ENCODE measurements at places on chromosomes 4 and X.

DNA sequence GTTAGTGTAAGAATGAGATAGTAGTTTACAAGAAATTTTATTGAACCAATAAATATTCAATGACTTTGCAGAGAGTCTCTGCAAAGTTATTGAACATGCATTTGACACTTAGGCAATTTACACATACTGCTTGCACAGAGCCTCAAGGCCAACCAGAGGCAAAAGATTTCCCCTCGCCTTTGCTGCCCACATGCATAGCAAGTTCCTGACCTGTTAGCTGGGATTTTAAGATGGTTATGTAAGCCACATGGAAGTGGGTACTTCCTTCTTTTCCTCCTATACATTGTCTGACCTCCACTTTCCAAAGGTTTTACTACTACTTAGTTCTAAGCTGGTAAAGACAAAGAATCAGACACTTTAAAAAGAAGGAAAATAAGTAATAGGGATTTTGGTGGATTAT lies 430.1 kb upstream of the FRG1 start:
- DNase-seq: no peak

DNA sequence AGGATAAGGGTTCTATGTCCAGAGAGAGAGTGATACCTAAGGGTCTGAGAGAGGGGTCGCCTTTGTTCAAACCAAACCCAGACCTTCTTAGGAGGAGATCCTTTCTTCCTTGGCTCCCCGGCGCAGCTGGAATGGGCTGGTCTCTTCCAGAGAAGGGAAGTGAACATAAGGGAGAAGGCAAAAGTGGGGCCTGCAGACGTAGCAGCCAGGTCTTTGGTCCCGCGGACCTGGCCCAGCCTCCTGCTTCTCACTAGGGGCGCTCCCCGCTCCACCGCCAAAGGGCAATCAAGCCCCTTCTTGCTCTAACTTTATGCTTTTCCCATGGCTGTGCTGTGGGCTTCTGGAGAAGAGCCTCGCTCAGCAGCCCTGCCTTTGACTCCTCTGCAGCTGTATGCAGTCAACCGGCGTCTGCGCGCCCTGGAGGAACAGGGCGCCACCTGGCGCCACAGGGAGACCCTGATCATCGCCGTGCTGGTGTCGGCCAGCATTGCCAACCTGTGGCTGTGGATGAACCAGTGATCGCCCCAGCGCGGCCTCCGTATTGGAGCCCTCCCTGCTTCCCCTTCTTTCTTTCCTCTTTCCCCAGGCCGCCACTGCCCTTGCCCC lies 6.5 kb downstream of the FATE1 start:
- DNase-seq: no peak

DNA sequence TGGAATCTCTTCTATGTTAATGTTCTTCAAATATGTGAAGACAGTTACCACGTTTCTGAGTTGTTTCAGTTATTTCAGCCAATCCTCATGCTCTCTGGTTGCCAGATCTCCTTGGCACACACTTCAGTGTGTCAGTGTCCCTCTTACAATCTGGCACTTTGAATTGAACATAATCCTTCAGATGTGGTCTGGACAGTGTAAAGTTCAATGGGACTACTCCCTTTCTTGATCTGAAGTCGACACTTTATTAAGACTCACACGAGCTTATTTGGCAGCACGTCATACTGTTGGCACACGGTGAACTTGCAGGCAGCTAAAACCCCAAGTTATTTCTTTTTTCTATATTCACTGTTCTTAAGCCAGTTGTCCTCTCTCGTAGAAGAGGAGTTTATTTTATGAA lies 28.2 kb downstream of the ARSJ start:
- DNase-seq: peak; percentile 4

- no peak for DNase-seq
Measured at GRCh38 chr4:2085496-2085901, 26.4 kb downstream of the NAT8L start.

GRCh38 chr4:145680902-145681301 lies 956 bp downstream of the C4orf51 start:
- no peak for DNase-seq

DNA sequence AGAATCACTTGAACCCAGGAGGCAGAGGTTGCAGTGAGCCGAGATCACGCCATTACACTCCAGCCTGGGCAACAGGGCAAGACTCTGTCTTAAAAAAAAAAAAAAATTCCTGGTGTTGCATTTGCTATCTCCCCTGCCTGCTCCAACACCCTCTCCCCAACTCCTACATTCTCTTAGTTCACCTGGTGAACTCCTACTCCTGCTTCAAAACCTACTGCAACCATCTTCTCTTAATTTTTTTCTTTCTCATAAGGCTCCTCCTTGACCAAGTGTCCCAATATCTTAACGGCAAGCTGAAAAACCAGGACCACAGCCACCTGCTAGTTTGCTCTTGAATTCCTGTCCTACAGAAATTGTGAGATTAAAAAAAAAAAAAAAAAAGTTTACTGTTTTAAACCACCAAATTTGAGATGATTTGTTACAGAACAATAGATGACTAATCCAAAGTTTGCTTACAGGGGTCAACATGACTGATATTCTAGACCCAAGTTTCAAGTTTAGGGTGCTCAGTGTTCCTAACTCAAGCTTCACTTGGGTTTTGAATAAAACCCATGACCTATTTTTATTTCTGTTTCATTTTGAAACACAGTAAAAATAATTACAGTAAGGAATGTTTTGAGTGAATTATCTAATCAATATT lies 13.1 kb upstream of the ANXA5 start:
- no peak for DNase-seq

DNA sequence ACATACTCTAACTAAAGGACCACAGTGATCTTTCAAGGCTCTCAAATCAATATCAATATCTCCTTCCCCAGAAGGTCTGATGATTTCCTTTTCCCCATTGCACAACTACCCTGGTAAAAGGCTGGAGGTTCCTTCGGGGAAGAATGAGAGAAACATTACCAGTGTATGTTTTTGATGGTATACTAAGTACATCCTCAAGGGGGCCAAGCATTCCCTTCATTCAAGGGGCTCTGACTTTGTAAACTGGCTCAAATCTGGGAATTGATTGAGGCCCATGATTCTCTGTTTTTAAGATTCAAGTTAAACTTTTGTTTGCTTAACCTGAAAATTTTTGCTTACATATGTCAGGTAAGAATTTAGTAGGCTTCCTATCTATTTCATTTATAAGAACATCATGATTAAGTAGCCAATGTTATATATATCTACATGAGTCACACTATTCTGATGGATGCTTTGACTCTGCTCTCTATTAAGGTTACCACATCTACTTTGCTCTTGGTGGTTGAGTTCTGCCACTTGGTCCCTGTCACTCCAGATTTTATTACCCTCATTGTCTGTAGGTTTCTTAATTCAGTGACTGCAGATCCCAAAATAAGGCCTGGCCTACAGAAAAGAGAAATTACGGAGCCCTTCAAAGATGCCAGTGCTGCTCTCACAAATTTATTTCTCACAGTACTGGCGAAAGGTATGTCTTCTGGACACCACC lies 16.4 kb upstream of the GUCY1B1 start:
- no peak for DNase-seq

Measured in brain (organoid and tissue), 16 donors.